Activated CD4-positive, CD25-positive, alpha-beta regulatory T cell treated with anti-CD3 and anti-CD28 coated beads, Interleukin-2, amount 50 U/mL, for 24 hours (primary cell): ENCODE measurements at places on chromosomes 4 and X.
A peak's percentile ranks its signal among the peaks of the same experiment; 100 is the strongest.

DNA sequence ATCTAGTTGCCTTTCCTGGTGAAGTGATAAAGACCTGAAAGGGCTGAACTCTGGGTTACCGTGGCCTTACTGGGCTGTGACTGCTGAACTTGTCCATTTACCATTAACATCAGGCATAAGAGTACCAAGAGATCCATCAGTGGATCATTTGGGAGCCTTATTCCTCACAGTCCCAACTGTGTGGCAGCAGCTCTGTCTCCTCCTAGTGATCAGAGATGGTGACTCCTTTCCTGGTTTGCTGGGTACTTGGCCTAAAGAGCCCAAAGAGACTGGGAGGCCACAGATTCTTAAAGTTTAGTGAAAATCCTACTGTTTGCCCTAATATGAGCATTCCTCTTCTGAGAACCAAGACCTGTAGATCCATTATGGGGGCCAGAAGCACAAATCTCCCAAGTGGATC is 56.3 kb upstream of the ATP6AP2 start:
- ATAC-seq: no peak

GRCh38 chr4:176611381-176611780 is 181.3 kb downstream of the VEGFC start:
- no peak for ATAC-seq

DNA sequence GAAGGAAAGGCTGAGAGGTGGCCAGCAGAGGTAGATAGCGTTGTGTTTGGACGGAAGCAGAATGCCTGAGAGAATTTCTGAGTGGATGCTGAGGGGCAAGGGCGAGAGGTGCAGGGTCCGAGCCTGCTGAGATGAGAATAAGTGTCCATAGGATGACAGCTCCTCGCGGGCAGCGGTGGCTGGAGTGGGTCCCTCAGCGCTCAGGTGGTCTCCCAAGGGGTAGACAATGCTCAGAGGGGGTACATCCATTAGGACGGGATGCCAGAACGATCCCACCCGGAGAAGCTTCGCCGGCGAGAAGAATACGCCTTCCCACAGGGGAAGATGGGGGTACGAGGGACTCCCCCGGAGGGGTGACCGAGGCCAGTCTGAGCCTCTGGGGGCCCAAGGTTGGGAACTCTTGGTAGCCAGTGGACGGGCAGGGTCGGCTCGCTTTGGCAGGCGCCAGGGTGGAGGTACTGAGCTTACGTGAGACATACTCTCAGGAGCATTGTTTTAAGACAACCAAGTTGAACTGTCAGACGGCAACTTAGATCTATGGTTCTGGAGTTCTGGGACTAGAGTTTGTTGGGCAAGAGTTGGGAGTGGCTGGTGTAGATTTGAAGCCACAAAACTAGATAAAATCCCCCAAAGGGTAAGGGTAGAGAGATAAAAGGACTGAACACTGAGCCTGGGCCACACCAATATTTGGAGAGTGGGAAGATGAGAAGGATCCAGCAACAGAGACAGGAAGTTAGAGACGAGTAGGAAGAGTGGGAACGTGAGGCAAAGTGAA is 15.8 kb downstream of the BRCC3 start:
- no peak for ATAC-seq

- ATAC-seq: no peak
Observed at GRCh38 chr4:2977211-2978088, 14.1 kb downstream of the GRK4 start.

- ATAC-seq: no peak
Observed at GRCh38 chr4:24394041-24394440, 190.3 kb downstream of the DHX15 start.

GRCh38 chr4:83606898-83607297 is 71.0 kb downstream of the GPAT3 start:
- no peak for ATAC-seq

- ATAC-seq: no peak
Observed at GRCh38 chr4:1082215-1083182, 30.9 kb downstream of the RNF212 start.

DNA sequence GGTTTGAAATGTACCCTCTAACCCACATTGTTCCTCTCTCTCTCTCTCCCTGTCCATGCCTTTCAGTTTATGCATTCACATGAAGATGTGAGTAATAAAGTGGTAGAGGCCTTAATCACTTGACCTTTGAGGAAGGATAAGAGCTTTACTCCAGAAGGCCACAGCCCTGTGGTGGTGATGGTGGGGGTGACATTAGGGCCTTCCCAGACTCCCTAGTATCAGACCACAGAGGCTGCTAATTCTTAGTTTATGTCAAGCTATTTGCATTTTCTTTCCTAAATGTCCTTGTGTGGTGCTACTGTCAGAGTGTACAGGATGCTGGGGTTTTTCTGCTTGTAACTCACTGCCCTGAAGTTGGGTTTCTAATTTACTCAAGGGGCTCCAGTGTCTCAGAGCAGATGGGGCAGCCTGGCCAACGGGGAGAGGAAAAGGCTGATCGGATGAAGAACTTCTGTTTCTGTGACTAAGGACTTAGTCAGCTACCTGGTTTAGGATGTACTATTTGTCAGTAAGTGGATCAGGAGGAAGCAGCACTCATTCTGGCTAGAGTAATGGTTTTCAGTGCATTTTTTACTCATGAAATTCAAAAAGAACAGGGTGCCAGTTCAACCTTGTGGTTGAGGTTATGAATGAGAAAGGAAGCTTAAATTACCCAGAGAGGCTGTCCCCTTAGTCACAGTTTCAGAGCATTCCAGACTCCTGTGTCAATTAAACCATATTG is 509.6 kb upstream of the DIPK2B start:
- ATAC-seq: peak; percentile 88

DNA sequence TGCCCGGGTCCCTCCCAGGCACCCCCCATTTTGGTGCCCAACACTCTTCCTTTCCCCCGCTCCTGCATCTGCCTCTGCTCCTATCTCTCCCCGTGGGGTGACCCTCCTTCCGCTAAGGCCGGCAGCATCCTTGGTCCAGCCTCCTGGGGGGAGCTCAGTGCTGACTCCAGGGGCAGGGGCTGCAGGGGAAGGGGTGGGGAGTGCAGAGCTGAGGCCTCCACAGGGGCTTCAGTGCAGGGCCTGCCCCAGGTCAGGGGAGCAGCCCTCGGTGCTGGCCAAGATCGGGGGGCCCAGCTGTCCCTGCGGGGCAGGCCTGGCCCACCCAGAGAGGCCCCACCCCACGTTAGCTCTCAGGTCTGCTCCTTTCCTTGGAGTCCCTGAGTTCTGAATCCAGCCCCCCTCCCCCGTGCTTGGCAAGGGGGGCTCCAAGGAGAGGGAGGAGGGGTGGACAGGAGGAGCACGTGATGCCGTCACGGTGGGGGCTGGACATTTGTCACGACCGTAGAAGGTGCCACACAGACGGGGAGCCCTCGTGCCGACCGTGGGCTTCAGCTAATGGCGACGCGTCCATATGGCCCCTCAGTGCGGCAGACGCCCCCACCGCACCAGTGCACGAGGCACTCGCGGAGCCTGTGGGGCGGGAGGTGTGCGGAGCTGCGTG is 63.5 kb upstream of the ADRA2C start:
- no peak for ATAC-seq

GRCh38 chrX:49058794-49059193 is at the start of gene CCDC120:
Gene CCDC120 (plus strand): TSS chrX:49058999. CDS start chrX:49062042, 3,043 bp downstream.
- no peak for ATAC-seq

DNA sequence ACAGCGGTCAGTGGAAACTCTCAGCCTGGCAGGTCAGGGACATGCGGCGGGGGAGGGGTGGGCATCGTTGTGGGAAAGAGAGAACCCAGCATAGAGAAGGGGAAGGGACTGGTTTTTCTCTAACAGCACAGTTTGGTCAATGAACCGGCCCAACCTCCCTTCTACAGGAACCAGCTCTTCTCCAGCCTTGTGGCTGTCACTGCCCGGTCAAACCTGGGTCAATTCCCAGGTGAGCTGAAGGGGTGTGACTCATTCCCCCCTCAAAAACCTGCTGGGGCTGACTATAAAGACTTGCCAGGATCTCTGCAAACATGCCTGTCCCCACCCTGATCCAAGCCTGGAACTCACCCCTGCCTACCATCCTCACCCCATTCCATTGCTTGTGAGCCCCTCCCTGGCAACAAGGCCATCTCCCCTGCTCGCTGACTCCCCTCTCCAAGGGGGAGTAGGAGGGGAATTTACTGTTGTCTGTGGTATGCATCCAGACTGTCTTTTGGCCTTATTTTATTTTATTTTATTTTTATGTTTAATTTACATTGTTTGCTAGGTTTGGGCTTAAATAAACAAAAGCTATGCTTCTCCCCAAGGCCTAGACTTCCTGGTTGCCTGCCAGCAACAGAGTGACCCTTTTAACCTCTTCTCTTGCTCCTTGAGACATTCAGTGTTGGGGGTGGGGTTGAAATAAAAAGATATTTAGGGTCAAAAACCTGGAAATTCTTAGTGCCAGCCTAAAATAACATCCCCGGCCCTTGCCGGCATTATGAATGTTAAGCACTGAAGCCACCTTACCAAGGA is 49.6 kb downstream of the TSC22D3 start:
- no peak for ATAC-seq

- ATAC-seq: no peak
Observed at GRCh38 chr4:67614186-67614585, 55.7 kb downstream of the STAP1 start.

GRCh38 chrX:124488412-124489161 is 142.2 kb downstream of the SH2D1A start:
- ATAC-seq: no peak

DNA sequence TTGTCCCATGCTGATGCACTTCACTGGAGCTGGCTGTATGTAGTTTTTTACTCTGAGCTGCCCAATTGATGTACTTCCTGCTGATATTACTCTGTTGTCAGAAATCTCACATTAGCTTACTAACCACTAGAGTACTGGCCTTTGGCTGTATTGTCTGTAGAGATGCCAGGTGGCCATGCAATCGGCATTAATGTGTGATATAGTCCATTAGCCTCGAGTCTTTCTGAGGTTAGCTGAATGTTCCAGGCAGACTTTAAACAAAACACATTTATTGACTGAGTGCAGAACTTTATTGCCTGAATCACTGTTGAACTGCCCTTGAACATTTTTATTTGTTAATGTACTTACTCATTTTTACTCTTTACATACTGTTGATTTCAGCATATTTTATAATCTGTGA is 335.2 kb downstream of the PCDH10 start:
- no peak for ATAC-seq

- no peak for ATAC-seq
Observed at GRCh38 chr4:8688041-8688907, 95.7 kb downstream of the CPZ start.

- ATAC-seq: no peak
Observed at GRCh38 chr4:8731364-8731763, 138.8 kb downstream of the CPZ start.

DNA sequence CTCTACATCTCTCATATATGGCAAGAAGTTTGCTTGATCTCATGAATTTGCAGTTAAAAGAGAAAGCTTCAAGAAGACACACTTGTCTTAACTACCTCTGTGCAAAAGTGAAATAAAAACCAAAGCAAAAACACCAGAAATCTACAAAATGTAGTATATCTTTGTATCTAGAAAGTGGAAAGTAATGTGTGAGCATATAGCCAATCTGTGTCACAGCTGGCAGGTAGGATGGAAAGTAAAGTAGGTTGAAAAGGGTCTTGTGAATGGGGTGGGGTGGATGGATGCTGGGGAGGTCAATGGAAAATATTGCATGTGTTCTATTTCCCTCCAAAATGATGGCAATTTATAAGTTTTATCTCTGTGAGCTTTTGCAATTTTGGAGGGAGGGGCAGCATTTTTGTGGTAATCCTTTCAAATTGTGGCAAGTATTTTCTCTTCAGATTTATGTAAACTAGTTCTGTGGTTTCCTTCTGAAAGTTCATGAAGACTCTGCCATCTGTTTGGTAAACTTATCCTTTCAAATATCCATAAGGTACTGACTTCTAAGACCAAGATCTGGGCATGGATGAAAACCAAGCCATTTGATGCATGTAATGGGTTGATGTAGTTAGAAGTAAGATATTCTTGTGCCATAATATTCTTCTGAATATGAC is 215.9 kb upstream of the GIMD1 start:
- ATAC-seq: no peak

DNA sequence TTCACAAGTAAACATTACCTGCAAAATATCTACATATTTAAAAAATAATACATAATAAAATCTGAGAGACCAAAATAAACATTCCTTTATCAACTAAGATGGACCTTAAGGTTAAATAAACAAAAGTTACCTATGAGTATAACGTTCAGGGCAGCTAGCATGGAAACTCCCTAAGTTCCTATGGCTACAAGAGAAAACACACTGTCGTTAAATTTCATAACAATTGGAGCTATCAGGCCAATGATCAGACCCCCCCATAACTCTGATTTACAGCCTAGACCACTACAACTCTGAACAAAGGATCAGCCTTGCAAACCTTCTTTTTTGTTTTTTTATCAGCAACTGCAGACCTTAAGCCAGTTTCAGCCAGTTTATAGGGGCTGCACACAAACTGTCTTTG is 1418.4 kb downstream of the PCDH18 start:
- ATAC-seq: no peak

GRCh38 chrX:116204932-116205331 is 34.4 kb downstream of the AGTR2 start:
- ATAC-seq: no peak
